Activated CD4-positive, alpha-beta T cell treated with anti-CD3 and anti-CD28 coated beads for 36 hours (primary cell): ENCODE measurements at places on chromosomes 16 and 17. TPM values are rescaled to one million over a fixed set of nuclear protein-coding genes. Genes with fewer than 3 reads are reported as not detected.
A peak's percentile ranks its signal among the peaks of the same experiment; 100 is the strongest.

GRCh38 chr17:72812823-72813222 is 279.7 kb downstream of the SLC39A11 start:
- DNase-seq = no peak
- no peak overlapping the region for H3K27ac ChIP-seq
- no peaks in the 10 kb centered on the region for H3K4me1 ChIP-seq
- no peaks in the 10 kb centered on the region for H3K27me3 ChIP-seq

- H3K4me1 ChIP-seq = no peaks in the 10 kb centered on the region
- H3K4me3 ChIP-seq = no peak overlapping the region
- H3K36me3 ChIP-seq = no peaks in the 10 kb centered on the region
- DNase-seq = no peak
Observed at GRCh38 chr17:32689348-32689747, 187.6 kb downstream of the MYO1D start.

- H3K36me3 ChIP-seq = peaks cover 42% of the 10 kb centered on the region
- peak; percentile 33 for DNase-seq
- H3K4me3 ChIP-seq = peak overlapping the region; percentile 98
- H3K4me1 ChIP-seq = peaks cover 60% of the 10 kb centered on the region
Observed at GRCh38 chr17:1830288-1830687, 483 bp downstream of the RPA1 start.

Gene GDPD1
- total RNA-seq = 2.5 TPM

- H3K4me3 ChIP-seq = no peak overlapping the region
- H3K4me1 ChIP-seq = no peaks in the 10 kb centered on the region
- no peak for DNase-seq
- H3K27me3 ChIP-seq = peaks cover 3% of the 10 kb centered on the region
- H3K27ac ChIP-seq = no peak overlapping the region
- H3K36me3 ChIP-seq = no peaks in the 10 kb centered on the region
Observed at GRCh38 chr17:12579288-12579687, 86.4 kb upstream of the MYOCD start.

DNA sequence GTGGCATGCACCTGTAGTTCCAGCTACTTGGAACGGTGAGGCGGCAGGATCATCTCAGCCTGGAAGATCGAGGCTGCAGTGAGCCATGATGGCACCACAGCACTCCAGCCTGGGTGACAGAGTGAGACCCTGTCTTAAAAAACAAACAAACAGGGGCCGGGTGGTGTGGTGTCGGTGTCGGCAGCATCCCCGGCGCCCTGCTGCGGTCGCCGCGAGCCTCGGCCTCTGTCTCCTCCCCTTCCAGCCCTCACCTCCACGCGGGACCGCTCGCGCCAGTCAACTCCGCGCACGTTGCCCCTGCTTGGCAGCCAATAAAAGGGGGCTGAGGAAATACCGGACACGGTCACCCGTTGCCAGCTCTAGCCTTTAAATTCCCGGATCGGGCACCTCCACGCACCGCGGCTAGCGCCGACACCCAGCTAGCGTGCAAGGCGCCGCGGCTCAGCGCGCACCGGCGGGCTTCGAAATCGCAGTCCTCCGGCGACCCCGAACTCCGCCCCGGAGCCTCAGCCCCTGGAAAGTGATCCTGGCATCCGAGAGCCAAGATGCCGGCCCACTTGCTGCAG is 204.7 kb downstream of the CDRT15L2 start:
- H3K36me3 ChIP-seq = no peaks in the 10 kb centered on the region
- peaks cover 17% of the 10 kb centered on the region for H3K27me3 ChIP-seq
- no peaks in the 10 kb centered on the region for H3K4me1 ChIP-seq
- DNase-seq = no peak
